Activated CD8-positive, alpha-beta memory T cell treated with anti-CD3 and anti-CD28 coated beads, Interleukin-2, amount 50 U/mL, for 4 hours (primary cell): ENCODE measurements at places on chromosomes 6 and 20.

GRCh38 chr20:47127999-47128398 lies 228.5 kb downstream of the ZMYND8 start:
- DNase-seq, result no peak

GRCh38 chr6:87093651-87094050 lies 1.3 kb downstream of the CGA start:
- no peak for DNase-seq

- DNase-seq, result no peak
These were observed 867 bp downstream of the TCF21 start for GRCh38 chr6:133889557-133890403.

DNA sequence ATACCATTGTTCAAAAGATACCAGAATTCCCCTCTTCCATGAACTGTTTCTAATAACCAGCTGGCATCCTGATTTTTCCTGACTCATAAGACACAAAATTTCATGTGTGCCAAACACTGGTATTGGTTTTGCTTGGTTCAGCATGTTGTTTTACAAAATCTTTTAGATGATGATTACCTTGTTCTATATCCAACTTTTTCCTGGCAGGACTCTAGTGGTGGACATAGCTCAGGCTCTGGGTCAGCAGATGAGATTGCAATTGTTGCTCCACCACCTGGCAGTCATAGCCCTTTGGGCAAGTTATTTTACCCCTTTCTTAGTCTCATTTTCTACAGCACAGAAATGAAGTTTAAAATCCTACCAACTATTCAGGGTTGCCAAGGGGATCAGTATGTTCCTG lies 6.2 kb downstream of the TRIM38 start:
- DNase-seq, result no peak

- no peak for DNase-seq
These were observed 30.4 kb upstream of the HIVEP2 start for GRCh38 chr6:142975365-142975764.

- DNase-seq, result no peak
These were observed 168.4 kb upstream of the UST start for GRCh38 chr6:148578489-148578814.

DNA sequence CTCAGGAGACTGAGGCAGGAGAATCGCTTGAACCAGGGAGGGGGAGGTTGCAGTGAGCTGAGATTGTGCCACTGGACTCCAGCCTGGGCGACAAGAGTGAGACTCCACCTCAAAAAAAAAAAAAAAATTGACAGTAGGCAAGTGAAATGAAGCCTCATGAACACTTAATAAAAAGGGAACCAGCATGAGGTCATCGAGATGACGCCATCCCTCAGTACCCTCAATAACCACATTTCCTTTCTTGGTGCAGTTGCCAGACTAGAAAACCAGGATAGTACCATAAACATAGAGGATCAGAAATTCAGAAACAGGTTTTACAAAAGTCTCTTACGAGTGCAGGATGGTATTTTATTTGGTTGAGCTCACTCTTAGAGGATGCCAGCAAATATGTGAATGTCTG lies 584.1 kb downstream of the MAFB start:
- DNase-seq, result no peak

GRCh38 chr6:16704401-16705045 lies 56.7 kb downstream of the ATXN1 start:
- DNase-seq, result peak; percentile 45

GRCh38 chr6:35161266-35161665 lies 20.1 kb upstream of the TCP11 start:
- no peak for DNase-seq

DNA sequence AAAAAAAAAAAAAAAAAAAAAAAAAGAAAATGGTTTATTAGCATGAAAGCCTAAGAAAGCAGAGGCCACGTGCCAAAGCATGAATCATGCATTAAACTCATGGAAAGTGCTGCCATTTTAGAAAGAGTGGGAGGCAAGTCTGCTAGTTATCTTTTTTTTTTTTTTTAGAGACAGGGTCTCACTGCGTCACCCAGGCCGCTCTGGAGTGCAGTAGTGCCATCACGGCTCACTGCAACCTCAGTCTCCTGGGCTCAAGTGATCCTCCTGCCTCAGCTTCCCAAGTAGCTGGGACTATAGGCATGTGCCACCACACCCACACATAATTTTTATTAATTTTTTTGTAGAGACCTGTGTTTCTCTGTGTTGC lies 5.2 kb downstream of the VWA7 start:
- peak; percentile 47 for DNase-seq

DNA sequence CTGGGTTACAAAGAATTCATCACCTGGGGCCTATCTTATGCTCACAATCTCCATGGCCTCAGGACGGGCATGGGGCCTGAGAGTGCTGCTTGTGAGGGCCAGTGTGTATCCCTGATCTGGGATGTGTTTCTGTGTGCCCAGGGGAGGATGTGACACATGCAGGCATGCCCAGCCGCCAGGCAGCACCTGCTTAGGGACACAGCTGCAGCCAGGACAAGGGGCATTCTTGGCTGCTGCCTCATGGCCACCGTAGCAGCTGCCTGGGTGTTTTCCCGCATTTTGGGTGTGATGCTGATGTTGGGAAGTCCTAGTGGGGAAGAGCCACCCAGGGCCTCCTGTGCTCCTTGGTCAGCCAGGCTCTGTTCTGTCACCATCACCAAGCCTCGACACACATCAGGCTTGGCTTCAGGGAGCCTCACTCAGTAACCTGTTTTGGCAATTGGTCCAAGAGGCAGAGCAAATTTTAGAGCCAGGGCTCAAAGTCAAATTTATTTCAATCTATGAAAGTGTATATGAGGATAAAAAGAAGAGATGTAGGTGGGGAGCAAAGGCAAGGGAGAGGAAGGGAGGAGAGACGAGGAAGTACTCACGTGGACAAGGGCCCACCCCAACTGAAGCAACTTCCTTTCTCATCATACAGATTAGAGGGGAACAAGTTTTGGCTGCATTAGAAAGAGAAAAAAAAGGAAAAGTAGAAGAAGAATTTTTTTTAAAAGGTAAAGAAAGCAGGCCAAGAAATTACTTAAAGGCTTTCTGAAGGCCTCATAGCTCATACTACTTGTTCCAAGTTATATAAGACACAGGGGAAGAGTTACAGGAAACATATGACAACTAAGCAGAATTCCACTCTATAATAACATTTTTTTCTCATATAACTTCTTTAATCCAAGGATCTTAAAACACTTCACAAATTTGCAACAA lies 269.9 kb upstream of the SUPT3H start:
- DNase-seq, result no peak

DNA sequence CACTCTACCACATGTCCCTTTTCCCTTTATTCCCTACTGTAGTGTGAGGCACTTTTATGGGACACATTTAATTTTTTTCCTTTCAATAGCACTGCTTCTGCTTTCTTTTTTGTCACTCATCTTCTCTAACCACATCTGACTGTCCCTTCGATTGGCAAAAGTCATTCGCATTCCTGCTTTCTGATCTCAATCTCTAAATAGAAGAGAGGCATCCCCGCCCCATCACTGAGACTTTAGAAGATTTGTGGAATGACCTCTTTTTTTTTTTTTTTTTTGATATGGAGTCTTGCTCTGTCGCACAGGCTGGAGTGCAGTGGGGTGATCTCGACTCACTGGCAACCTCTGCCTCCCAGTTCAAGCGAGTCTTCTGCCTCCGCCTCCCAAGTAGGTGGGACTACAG lies 9.1 kb downstream of the ZNF292 start:
- no peak for DNase-seq

GRCh38 chr6:21807299-21808044 lies 213.9 kb downstream of the SOX4 start:
- no peak for DNase-seq

DNA sequence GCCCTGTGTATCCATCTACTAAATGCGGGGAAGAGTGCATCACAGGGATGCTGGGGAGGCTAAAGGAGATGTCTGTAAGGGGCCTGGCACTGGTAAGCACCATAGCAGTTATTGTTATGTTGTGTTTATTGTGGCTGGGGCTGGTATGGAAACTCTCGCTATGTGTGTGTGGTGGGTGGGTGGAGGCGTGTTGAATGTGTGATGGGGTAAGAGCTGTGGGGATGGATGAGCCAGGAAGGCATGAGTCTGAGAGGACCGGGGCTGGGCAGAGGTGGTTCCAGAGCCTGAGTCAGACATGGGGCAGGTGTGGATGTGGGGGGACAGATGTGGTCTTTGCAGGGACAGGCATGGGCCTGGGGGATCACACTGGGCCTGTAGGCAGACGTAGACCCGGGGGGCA lies 88.1 kb downstream of the GRM4 start:
- no peak for DNase-seq

DNA sequence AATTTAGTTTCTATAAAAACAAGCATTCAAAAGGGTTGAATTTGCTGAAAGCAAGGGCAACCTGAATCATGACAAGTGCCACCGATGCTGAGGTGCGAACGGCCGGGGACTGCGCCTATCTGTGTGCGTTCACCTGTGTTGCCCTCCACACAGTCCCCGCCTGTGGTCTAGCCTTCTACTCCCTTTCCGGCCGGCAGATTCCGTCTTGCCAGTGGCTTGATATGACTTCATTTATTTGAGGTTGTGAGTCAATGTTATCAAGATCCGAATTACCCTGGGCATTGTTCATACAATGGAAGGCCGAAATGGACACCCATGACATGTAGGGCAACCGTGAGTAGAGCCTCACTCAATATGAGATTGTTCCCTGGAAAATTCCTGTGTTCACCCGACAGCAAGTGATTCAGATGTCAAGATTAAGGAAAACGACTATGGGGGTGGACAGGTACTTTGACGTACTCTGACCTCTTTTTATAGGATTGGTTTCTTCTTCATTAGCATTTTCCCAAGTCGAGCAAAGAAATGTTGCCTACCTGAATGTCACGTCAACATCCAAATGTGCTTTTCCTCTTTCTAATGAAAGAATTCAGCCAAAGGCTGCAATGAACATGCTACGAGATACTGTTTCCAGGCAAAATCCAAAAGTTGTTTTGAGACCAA lies 41.1 kb upstream of the NEDD9 start:
- no peak for DNase-seq

DNA sequence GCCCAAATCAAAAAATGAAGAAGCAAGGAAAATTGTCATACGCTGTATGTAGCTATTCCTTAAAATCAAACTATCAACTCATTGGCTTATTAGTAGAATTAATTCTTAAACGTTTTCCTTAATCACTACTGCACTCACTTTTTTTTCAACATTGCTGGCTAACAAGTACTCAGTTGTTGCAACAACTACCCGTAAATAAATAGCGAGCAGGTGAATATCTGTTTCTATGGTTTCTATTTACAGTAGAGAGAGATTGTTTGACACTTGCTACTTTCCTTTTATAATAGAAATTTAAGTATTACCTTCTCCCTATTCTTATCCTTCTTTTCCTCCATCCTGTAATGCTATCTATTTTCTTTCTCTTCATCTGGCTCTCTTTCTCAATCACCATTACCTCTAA lies 25.1 kb downstream of the FRK start:
- DNase-seq, result no peak

DNA sequence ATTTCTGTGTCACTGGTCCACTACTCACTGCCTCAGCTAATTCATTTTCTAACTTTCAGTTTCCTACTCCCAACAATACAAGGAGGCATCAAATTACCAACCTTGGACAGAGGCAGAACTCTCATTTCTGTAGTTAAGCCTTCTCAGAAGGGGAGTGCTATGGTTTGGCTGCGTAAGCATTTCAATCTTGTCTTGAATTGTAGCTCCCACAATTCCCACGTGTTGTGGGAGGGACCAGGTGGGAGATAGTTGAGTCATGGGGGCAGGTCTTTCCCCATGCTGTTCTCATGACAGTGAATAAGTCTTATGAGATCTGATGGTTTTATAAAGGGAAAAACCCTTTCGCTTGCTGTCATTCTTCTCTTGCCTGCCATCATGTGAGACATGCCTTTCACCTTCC lies 22.9 kb downstream of the HLA-DRA start:
- no peak for DNase-seq

DNA sequence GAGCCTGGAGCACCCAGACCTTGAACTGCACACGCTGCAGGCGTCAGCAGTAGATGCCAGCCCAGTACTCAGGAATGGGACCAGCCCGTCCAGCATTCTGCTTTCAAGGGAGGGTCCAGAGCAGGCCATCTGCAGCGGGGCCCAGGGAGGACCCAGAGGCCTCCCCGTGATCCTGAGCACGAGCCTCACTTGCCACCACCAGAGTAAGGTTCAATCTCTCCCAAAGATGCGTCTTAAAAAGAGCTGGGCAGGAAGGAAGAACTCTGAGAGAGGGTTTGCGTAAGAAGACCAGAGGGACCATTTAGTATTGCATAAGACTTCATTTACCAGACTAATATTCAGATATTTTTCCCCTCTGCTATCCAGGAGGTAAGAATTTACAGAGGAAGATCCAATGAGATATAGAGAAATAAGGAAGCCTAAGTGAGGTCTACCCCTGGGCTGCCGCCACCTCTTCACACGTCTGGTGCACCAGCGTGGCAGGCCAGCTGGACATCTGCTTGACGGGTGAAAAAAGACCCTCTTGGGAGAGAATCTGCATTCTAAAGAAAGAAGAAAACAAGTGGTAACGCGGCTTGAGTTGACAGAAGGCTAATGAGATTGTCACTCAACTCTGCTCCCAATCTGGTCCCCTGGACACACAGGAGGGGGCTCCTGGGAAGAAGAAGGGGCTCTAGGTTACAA lies 107.3 kb downstream of the PRND start:
- DNase-seq, result no peak

DNA sequence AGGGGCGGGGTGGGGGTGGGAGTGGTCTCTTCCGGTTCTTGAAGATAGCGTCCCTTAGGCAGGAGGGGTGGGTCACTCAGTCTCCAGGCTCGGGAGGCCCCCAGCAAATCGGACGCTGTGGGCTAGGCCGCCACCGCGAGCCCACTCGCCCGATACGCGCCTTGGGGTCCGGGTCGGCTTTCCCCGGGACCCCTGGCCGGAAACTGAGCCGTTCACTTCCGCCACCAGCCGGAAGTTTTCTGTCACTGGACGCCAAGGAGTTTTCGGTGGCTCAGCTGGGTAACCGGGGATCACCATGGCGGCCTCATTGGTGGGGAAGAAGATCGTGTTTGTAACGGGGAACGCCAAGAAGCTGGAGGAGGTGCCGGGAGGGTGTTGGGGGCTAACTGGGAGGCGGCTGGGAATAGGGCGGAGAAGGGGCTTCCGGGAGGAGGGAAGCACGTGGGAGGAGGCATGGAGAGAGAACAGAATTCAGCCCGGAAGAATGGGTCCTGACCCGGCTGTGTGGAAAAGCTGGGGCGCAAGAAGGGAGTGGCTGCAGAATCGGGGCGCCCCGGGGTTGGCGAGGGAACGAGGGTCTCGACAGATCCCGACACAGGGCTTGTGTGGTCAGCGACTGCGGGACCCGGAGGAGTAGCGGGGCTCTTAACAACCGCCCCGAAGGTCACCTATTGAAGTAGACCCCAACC lies at the start of gene ITPA:
Gene ITPA (plus strand): TSS at position 242 of the 689 bp plus-strand sequence. CDS start 54 bp downstream, at position 296.
- DNase-seq, result peak; percentile 60

DNA sequence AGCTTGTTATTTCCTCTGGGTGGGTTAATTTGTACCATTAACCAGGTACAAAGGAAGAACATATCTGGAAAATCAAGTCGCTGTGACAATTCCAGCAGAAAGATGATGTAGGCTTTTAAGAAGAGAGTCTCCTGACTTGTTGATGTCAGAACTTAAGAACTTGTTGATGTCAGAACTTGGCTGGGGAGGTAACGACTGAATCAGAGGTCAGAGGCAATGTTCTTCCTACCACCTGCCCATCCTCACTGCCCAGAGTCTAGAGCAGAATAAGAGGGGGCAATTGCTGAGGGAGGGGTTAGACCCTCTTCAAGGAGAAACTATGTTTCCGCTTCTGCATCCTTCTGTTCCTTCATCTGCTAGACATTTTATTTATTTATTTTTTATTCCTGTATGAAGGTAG lies 18.9 kb downstream of the MLIP start:
- DNase-seq, result no peak

- DNase-seq, result no peak
These were observed 212.4 kb downstream of the GMPR start for GRCh38 chr6:16450821-16451220.

- no peak for DNase-seq
These were observed 708.4 kb upstream of the EPHA7 start for GRCh38 chr6:94127716-94128115.

GRCh38 chr20:13245250-13245723 lies 24.2 kb downstream of the ISM1 start:
- no peak for DNase-seq
